SK-N-SH (cell line): ENCODE measurements at places on chromosomes 16 and 17.

DNA sequence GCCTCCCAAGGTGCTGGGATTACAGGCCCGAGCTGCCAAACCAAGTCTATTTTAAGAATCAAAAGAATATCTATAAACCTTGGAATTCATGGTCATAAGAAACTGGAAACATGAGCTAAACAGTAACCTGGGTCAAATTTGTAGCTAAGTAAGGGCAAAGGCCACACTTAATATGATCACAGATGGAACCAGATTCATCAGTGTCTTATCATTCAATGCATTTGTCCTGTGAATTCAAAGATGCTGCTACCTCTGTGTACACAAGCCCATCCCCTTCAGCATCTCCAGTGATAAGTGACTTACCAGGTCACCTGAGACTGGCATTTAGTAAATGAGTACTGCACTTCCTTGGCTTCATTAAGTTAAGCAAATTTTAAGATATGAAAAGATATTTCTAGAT is 108.1 kb downstream of the SSH2 start:
- no peak for DNase-seq
- H3K36me3 ChIP-seq: no peaks in the 10 kb centered on the region
- no peak overlapping the region for H3K4me3 ChIP-seq
- no peak overlapping the region for H3K27ac ChIP-seq

- no peaks in the 10 kb centered on the region for H3K27me3 ChIP-seq
- no peak overlapping the region for H3K27ac ChIP-seq
- H3K4me1 ChIP-seq: peaks cover 26% of the 10 kb centered on the region
- DNase-seq: no peak
- peaks cover 49% of the 10 kb centered on the region for H3K36me3 ChIP-seq
- peak overlapping the region; percentile 93 for H3K4me3 ChIP-seq
Observed at GRCh38 chr17:47820033-47820789, 1.4 kb downstream of the OSBPL7 start.

DNA sequence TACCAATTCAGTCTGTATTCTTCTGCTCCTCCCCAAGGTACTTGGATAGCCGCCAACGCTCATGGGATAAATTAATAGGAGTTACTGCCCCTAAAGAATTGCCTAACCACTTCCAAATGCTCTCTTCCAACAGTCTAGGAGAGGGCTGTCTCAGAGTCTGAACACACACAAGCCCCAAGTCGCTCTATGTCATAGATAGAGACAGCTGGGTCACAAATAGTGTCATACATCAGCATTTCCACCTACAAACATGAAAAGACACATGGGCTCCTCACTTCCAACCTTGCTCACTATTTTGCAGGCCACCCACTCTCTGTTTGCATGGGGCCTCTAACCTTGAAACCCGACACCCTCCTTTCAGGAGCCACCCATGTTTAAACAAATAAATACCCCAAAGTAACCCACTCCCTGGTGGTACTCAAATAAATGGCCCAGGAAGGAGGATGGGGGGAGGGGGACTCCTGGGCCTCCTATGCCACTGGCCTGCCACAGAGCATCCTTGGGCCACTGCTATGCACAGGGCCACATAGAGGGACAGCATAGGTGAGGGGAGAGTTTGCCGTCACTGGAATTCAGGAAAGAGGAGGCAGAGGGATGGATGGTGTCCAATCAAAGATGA is 265.9 kb downstream of the SOX9 start:
- H3K4me1 ChIP-seq: peaks cover 48% of the 10 kb centered on the region
- DNase-seq: no peak
- peak overlapping the region; percentile 93 for H3K27ac ChIP-seq
- H3K27me3 ChIP-seq: no peaks in the 10 kb centered on the region
- no peaks in the 10 kb centered on the region for H3K36me3 ChIP-seq

DNA sequence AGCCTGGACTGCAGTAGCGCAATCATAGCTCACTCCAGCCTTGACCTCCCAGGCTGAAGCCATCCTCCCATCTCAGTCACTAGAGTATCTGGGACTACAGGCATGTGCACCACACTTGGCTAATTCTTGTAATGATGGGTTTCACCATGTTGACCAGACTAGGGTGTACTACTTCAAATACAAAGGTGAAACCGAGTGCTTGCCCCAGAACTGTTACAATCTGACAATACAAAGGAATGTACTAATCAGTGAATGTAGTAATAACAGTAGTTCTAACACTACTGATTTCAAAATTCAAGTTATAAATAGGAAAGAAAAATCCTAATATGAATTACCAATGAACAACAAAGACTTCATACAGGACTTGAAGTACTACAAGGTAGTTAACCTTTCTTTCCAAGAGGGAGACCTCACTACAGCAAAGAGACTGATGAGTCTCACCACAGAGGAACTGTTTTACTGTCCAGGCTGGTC is 24.4 kb downstream of the CRK start:
- no peak for DNase-seq
- no peak overlapping the region for H3K4me3 ChIP-seq
- H3K4me1 ChIP-seq: no peaks in the 10 kb centered on the region
